ENCODE measurements at places on chromosomes 4 and X. TPM values are rescaled to one million over a fixed set of nuclear protein-coding genes. Genes with fewer than 3 reads are reported as not detected.

The SUPT20HL1 gene
- total RNA-seq: not detected

The SMIM31 gene
- not detected for total RNA-seq

The NDST4 gene
- total RNA-seq: not detected

- no peak for DNase-seq
These were observed 54.5 kb downstream of the ANXA5 start for GRCh38 chr4:121642292-121642691.

GRCh38 chr4:38188631-38189101 lies 228.5 kb downstream of the PTTG2 start:
- no peak for DNase-seq

DNA sequence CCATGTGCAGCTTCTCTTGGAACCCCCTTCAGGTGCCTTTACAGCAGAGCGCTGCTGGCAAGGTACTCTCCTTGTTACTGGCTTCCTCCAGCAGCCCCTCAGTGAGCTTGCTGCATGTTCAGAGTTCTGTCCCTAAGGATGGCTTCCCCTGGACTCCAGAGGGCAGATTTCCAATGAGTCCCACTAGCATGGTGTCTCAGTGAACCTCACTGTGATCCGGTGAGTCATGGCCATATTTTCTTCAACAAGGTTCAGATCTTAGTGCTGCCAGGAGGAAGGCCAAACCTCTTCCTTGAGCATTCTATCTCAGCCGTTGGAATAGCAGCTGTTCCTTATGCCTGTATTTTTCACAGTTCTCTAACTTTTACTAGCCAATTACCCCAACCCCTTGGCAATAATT lies 98.8 kb downstream of the CASK start:
- DNase-seq: no peak
